A549 treated with AZD2906 at 1 μM for 4 hours (cell line): ENCODE measurements at places on chromosomes 13 and 19. TPM values are rescaled to one million over a fixed set of nuclear protein-coding genes. Genes with fewer than 3 reads are reported as not detected.

Gene ICAM5
- 0.58 to 1.0 TPM (median 0.84 TPM) in 5 replicates for total RNA-seq

Gene OR10H4
- total RNA-seq: not detected in 5 replicates

Gene CCNA1
- 0.29 to 0.59 TPM (median 0.34 TPM) in 5 replicates for total RNA-seq

Gene IGLON5
- 0.05 to 0.12 TPM (median 0.08 TPM) in 5 replicates for total RNA-seq

Gene ZNF701
- 0.09 to 0.29 TPM (median 0.26 TPM) in 5 replicates for total RNA-seq

Gene TPM4
- 380 to 506 TPM (median 445 TPM) in 5 replicates for total RNA-seq

Gene THAP8
- total RNA-seq: 5.3 to 8.4 TPM (median 7.5 TPM) in 5 replicates

Gene SKA3
- 12.2 to 13.9 TPM (median 13.3 TPM) in 5 replicates for total RNA-seq

Gene MEIOSIN
- total RNA-seq: 0.03 to 0.06 TPM (median 0.05 TPM) in 5 replicates

Gene SULT2B1
- total RNA-seq: 13.7 to 18.5 TPM (median 15.6 TPM) in 5 replicates

Gene ZNF497
- 0.82 to 1.3 TPM (median 1.2 TPM) in 5 replicates for total RNA-seq

Gene OR7D2
- total RNA-seq: 0.02 TPM in 2 of 5 replicates, not detected in the others

Gene TJP3
- total RNA-seq: 0.25 to 0.59 TPM (median 0.37 TPM) in 5 replicates

Gene CERS1
- total RNA-seq: 3.6 to 5.3 TPM (median 5.0 TPM) in 5 replicates

Gene AMER2
- total RNA-seq: not detected in 5 replicates

Gene KRTDAP
- total RNA-seq: not detected in 5 replicates

Gene POU4F1
- 0.69 to 0.88 TPM (median 0.78 TPM) in 5 replicates for total RNA-seq

Gene PGLYRP1
- total RNA-seq: not detected in 5 replicates

Gene HSH2D
- total RNA-seq: 0.06 to 0.09 TPM (median 0.08 TPM) in 4 of 5 replicates, not detected in the other

Gene SLAIN1
- 0.45 to 0.76 TPM (median 0.58 TPM) in 5 replicates for total RNA-seq

Gene MAB21L1
- total RNA-seq: not detected in 5 replicates

Gene PRRG2
- total RNA-seq: 0.85 to 1.1 TPM (median 0.96 TPM) in 5 replicates

Gene CRX
- not detected in 5 replicates for total RNA-seq

Gene DCLK1
- 0.97 to 1.2 TPM (median 1.1 TPM) in 5 replicates for total RNA-seq

Gene CGB3
- total RNA-seq: not detected in 5 replicates

Gene TMEM59L
- 4.3 to 7.0 TPM (median 6.3 TPM) in 5 replicates for total RNA-seq

Gene SPRED3
- total RNA-seq: 1.9 to 2.8 TPM (median 2.2 TPM) in 5 replicates

Gene FARSA
- total RNA-seq: 65.5 to 76.9 TPM (median 69.5 TPM) in 5 replicates

Gene KLK13
- total RNA-seq: 0.06 to 0.20 TPM (median 0.15 TPM) in 5 replicates

Gene POU2F2
- 0.23 to 0.45 TPM (median 0.35 TPM) in 5 replicates for total RNA-seq

Gene ZNF578
- total RNA-seq: not detected in 5 replicates

Gene COX6B2
- 0.61 to 1.1 TPM (median 0.83 TPM) in 5 replicates for total RNA-seq

Gene FCAR
- total RNA-seq: not detected in 5 replicates

Gene HS6ST3
- total RNA-seq: not detected in 5 replicates

Gene TTC9B
- 0.20 to 0.61 TPM (median 0.49 TPM) in 5 replicates for total RNA-seq

Gene OR10H1
- total RNA-seq: not detected in 5 replicates

Gene TMPRSS9
- total RNA-seq: 0.16 TPM in 1 of 5 replicates, not detected in the others
